ENCODE measurements at places on chromosomes 12 and 14.

DNA sequence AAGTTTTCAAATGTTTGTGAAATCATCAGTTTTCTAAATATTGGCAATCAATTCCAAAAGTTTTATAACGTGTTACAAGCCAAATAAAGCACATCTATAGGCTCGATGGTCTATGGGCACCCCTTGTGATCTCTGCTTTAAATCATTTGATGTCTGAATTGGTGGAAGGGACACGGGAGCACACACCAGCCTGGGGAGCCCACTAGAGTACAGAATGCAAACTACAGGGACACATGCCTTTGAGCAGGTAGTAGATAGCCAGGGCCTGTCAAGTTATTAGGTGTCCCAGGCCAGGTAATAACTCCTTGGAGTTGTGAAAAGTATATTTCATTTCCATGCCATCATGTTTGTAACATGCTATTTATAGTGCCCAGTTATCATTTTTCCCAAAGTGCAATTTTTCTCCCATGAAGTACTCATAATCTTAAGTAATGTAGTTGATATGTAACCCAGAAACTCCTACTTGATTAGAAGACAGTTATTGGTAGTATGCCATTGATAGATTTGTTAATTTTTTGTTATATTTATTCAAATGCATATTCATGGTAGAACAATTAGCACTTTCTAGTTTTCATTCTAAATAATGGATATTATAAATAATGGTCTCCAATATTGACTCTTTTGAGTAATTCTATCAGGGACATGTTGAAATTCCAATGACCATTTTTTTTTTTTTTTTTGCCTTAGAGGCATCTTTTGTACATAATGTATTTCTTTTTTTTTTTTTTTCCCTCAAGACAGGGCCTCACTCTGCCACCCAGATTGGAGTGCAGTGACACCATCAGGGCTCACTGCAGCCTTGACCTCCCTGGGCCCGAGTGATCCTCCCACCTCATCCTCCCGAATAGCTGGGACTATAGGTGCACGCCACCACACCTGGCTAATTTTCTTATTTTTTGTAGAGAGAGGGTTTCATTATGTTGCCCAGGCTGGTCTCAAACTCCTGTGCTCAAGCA lies 96.9 kb upstream of the FGD4 start:
- DNase-seq = peak; percentile 23

DNA sequence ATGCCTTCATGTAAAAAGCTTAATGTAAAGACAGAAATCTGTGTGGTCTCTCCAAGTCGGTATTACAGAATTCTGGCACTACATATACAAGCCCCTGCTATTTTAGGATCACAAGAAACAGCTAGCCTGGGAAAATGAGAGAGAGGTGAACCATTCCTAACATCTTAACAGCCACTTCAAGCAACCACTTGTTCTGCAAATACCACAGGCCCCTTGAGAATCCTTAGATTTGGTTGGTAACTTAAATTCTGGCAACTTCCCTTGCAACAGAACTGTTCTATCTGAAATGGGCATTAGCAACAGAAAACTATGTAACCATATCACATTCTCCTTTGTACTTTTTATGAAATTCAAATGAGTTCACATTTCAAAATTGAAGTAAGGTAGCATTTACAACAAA lies 68.5 kb downstream of the SPPL3 start:
- no peak for DNase-seq

GRCh38 chr12:50017641-50018040 lies 7.7 kb downstream of the RACGAP1 start:
- no peak for DNase-seq

GRCh38 chr14:99645545-99646505 lies 896 bp downstream of the HHIPL1 start:
- no peak for DNase-seq

- DNase-seq = no peak
Observed at GRCh38 chr12:80802652-80803400, 86.1 kb downstream of the MYF5 start.

- no peak for DNase-seq
Observed at GRCh38 chr14:22478670-22479069, 110.4 kb downstream of the DAD1 start.

GRCh38 chr14:96080571-96080970 lies 41.4 kb downstream of the C14orf132 start:
- no peak for DNase-seq

- DNase-seq = no peak
Observed at GRCh38 chr12:112322441-112322840, 59.8 kb downstream of the HECTD4 start.

- no peak for DNase-seq
Observed at GRCh38 chr12:104494137-104494792, 37.5 kb downstream of the CHST11 start.

DNA sequence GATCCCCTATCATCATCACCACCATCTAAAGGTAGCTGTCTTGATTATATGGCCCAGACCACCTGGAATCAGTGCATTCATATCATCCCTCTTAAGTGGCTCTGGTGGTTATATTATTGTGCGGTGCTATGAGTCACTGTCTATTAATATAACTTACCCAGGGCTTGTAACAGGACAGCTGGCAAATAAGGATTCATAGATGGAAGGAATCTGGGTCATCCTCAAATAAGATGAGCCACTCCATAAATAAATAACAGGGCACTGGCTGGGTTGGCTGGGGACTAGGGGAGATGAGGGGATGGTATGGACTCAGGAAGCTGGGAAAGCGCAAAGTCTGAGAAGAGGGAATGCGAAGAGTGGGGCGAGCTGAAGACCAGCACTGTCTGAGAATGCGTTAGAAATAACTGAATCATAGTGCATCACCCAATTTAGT lies 216.1 kb downstream of the NUAK1 start:
- no peak for DNase-seq

GRCh38 chr14:38134416-38135030 lies 73.2 kb upstream of the SSTR1 start:
- no peak for DNase-seq

- no peak for DNase-seq
Observed at GRCh38 chr14:59511916-59512575, 27.7 kb downstream of the JKAMP start.
